Left renal pelvis (tissue), 4 donors: ENCODE measurements at places on chromosomes 7 and 10.

DNA sequence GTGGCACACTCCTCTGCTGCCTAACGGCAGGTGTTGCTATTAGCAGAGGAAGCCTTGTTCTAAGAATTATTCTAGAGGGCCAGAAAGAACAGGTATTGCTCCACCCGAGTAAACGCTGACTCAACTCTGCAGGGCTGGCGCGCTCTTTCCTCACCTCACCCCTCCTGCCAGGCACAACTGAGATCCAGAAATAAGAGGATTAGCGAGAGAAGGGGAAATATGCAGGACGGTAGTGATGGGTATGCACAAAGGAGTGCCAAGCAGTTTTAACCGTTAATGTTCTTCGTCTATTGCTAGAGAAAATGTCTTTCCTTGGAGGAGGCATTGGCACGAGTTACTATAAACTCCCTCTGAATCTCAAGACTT, 369 bp upstream of the SCIN start:
- DNase-seq = no peak

- DNase-seq = no peak
These were observed 145.6 kb downstream of the RELN start for GRCh38 chr7:103843689-103844480.

DNA sequence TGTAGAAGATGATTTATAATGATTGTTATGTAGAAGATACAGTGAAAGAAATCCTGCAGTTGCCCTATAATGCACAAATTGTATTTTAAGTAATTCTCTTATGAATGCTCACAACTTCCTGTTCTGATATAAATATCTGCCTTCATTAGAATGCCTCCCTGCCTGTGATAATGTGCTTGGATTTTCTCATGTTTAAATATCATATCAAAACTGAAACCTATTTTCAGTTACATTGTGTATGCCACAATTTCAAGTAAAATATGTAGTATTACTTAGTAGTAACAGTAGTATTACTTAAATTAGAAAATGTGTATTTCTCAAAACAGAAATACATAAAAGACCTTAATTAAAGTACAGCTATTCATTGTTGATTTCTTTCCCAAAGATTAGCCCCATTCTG, 41.1 kb upstream of the TFEC start:
- no peak for DNase-seq

DNA sequence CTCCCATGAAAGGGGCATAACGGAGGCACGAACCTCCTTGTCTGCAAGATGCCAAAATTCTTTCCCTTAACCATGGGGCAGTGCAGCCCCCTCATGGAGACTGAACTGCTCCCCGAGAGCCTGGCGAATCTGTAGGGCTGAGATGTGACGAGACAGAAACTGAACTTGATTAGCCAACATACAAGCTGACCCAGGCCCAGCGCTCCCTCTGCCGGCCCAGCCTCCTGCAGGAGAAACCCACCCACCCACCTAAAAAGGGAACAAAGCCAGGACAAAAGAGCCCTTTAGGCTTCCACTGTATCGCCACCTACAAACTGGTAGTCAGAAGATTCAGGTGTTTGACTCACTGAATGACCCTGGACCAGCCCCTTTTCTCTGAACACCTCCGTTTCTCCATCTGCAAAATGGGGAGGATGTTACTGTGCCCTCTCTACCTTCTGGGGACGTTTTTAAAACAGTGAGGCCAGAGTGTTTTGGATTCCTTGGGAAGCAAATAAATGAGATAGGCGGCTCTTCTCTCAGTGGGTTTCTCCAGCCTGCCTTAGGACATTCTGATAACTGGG, 58.4 kb downstream of the C10orf105 start:
- DNase-seq = no peak

DNA sequence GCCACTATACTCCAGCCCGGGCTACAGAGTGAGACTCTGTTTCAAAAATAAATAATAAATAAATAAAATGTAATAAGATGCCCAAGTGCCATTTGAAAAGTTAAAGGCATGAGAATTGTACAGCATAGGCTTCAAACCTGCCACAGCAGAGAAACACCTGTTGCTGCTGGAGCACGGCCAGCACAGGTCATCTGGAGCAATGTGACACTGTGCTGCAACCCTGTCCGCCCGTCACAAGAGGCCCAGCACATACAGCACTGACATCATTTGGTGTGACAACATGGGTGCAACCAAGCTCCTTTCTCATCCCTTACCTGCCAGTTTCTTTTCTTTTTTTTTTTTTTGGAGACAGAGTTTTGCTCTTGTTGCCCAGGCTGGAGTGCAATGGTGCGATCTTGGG, 1.3 kb downstream of the RFC2 start:
- no peak for DNase-seq

DNA sequence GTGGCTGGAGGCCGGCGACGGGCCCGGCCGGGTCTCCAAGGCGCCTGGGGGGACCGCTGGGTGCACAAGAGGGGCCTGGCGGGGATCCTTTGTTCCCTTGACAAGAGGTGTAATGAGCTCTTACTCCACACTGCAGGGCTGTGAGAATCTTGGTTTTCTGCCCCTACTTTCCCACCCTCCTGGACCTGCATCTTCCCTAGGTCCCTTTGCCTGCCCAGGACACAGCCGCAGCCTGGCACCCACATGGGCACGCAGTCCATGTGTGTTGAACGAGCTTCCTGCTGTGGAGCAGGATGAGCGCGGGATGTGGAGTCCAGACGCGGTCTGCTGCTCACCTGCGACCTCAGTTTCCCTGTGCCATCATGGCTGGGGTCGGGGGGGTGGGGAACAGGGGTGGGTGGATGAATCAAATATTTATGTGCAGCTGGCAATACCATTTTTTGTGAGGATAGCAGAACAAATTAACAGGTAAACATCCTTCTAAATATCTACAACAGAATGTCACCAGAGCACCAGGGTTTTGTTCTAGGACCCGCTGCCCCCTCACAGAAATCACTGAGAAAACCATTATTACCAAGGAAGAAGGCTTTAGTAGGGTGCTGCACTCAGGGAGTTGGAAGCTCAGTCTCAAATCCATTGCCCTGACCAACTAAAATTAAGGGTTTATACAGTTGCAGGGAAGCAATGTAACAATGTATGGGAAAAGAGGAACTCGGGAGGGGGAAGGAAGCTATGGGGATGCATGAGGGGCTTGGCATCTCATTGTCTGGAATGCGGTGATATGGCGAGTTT, 474 bp upstream of the NSMCE4A start:
- DNase-seq = no peak

DNA sequence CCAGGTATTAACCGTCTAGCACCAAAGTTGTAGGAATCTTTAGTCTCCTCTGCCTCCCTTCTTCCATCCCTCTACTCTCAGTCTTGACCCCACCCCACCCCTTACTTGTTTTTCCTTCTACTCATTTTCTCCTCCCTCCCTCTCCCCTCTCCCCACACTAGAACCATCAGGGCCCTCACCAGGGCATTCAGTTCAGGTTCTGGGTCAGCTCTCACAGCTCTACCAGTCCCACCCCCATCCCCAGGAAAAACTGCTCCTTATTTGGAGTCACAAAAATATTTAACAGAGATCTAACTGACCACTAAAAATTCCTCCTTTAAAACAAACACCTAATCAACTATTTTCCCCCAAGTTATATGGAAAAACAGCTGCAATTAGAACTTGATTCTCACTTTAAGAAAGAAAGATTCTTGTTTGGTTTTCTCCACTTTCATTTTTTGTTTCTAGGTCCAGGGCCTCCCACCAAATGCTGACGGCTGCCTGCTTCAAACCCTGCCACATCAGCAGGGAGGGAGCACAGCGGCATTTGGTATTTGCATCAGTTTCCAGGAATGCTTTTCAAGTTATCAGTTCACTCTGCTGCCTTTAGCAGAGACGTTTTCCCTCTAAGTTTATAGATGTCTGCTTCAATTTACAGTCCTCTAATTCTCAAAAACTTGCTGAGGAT, 2.8 kb upstream of the COL1A2 start:
- no peak for DNase-seq

- DNase-seq = no peak
These were observed 895.1 kb upstream of the KCND2 start for GRCh38 chr7:119377861-119378260.

DNA sequence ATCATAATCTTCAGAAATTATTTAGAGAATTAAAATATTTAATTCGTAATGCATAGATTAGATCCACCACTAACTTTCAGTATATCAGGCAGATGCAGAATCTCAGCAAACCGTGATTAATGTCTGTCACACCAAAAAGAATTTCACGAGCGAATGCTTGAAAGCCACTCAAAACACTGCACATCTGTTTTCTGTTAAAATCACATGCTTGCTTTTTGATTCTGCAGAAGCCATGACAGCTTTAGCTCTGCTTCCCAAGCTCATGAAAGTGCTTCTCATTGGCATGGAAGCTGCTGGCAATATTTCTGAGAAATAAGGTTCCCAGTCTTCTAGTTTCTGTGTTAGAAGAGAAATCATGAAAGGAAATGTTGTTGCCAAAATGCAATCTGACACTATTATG, 837.8 kb upstream of the LRRN3 start:
- DNase-seq = no peak

DNA sequence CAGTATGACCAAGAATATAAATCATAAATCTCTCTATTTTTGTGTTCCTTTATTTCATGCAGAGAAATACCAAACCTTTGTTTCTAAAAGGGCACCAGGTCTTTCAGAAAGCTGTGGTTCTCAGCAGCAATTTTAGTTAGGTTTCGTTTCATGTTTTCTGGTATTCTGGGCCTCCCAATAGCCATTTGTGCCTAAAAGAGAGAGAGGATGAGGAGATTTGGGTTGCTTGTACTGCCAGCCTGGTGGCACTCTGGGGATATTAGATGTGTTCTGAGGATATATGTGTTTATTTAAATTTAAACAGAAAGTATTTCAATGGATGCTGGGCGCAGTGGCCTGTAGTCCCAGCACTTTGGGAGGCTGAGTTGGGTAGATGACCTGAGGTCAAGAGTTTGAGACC, 471.7 kb downstream of the AUTS2 start:
- no peak for DNase-seq

- no peak for DNase-seq
These were observed 16.2 kb downstream of the ZNF425 start for GRCh38 chr7:149109969-149110368.

DNA sequence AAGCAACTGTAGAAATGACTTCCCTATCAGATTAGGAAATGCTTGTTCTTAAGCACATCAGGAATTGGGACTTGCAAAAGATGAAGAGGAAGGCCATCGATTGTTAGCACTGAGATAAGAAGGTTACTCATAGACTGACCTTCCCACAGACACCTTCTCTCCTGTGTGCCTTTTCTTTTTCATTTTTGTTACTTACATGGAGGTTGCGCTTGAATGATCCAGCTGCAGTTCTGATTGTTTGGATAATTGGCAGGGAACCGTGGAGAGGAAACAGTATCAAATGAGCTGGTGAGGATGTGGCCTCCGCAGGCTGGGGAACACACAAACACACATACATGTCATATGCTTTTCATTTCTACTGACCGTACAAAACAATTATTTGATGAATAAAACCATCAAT, 134.9 kb upstream of the RSU1 start:
- no peak for DNase-seq

DNA sequence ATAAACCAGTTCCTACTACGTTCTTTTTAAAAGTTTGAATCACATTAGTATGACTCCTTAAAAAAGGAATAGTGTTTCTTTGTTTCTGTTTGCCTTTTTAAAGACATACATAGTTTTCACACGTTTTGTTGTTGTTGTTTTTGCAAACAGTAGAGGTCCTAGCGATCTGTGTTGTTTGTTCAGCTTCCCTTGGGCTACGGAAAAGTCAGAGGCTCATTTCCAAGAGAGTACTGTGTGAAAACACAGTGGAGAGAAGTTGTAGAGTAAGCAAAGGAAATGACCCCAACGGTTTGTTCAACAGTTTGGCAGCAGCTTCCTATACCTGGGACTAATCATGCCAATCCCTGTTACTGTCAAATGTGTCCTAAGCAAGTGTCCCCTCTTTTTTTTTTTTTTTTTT, 87.1 kb upstream of the STEAP1 start:
- DNase-seq = no peak

GRCh38 chr10:126906704-126907422, 1.6 kb downstream of the DOCK1 start:
- DNase-seq = no peak

DNA sequence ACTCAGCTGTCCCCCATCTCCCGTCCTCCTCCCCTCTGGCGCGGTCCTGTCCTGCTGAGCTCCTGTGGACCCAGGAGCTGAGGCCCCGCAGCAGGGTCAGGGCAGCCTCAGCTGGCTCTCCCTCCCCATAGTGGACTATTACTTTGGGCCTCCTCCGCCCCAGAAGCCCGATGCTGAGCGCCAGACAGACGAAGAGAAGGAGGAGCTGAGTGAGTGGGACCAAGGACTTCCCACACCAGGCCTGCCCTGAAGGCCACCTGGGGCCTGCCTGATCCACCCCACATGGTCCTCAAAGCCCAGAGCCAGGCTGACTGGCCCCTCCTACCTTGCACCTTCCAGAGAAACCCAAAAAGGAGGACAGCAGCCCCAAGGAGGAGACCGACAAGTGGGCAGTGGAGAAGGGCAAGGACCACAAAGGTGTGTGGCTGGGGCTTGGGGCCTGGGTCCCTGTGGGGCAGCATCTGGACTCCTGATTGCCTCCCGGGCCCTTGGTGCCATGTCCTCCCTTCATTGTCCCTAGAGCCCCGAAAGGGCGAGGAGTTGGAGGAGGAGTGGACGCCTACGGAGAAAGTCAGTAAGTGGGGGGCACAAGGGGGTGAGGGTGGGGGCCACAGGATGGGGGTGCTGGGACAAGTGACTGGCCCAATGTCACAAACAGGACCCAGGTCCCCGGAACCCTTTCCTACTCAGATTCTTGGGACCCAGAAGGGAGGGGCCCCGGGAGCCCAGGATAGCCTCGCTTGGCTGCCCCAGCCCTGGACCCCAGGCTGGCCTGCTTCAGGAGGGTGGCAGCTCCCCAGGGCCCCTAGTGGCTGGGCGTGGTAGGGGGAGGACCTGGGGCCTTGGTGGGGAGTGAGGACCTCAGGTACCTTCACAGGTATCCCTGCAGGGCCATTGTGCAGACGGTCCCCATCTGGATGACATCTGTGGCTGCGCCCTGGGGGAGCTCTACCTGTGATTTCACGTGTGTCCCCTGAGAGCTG, 4.9 kb downstream of the AEBP1 start:
- DNase-seq = no peak

DNA sequence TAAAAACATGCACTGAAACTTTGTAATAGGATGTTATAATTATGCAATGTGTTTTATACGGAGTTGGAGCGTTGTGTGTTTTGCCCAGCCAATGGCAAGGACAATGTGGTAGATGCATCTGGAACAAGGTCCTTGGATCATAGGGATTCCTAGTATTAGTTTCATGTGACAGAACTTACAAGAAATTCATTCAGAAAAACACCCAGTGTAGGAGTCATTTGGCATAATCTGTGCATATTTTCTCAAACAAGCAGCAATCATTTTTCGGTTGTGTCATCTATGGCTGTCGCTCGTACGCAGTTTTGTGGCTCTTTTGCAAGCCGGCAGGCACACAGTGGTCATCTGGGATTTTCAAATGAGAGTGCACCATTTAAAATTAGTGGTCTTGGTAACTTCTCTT, 19.8 kb downstream of the CREB5 start:
- DNase-seq = no peak
